Activated CD8-positive, alpha-beta memory T cell treated with anti-CD3 and anti-CD28 coated beads for 48 hours (primary cell): ENCODE measurements at places on chromosomes 2 and 18.
A peak's percentile ranks its signal among the peaks of the same experiment; 100 is the strongest.

DNA sequence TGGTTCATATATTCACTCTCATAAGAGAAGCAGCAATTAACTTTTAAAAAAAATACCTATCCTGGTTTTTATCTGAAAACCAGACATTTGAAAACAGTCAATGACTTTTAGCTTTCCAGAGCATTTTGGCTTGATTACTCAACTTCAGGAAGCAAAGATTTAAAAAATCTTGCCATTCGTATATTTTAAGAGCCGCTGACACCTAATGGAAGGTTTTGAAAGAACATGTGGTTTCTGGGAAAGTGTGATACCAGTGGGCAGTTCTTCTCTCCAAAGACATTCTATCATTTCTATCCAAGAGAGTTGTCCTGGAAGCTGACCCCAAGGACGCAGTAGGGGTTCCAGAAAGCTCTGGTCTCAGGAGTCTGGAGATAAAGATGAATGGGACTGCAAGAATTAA is 234.7 kb downstream of the TTC32 start:
- no peak for DNase-seq

GRCh38 chr2:128973566-128973965 is 654.9 kb upstream of the HS6ST1 start:
- no peak for DNase-seq

DNA sequence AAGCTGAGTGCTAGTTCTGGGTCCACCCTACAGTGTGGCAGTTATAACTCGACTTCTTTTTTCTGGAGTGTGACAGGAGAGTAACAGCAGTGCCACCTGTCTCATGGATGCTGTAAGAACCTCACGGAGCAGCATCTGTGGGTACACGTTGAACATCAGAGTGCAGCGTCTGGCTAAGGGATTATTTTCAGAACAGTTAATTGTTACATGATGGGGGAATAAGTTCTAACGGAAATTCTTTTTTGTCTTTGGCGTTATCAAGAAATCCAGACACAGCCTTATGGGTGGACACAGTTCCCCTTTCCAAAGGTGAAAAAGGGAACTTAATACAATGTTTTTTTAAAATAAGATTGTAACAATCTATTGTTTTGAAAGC is 28.3 kb upstream of the TOGARAM2 start:
- no peak for DNase-seq

DNA sequence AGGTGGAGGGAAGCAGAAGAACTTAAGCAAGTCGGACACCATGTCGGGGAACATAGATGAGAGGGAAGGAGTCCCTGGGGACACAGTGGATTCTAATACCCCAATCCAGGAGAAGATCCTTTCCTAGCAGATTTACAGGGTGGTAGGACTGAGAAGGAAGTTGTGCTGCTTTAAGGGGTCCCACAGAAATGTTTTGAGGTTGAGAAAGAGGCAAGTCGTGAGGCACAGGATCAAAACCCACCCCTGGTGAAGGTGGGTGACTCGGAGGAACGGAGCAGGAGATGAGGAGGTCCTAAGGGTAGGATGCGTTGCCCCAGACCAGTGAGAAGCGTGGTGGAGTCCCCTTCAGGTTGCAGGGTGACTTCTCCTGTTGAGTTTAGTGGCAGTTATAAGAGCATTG is 32.7 kb downstream of the DCDC2C start:
- no peak for DNase-seq

- no peak for DNase-seq
Measured at GRCh38 chr18:76530846-76531245, 35.8 kb upstream of the ZNF516 start.

DNA sequence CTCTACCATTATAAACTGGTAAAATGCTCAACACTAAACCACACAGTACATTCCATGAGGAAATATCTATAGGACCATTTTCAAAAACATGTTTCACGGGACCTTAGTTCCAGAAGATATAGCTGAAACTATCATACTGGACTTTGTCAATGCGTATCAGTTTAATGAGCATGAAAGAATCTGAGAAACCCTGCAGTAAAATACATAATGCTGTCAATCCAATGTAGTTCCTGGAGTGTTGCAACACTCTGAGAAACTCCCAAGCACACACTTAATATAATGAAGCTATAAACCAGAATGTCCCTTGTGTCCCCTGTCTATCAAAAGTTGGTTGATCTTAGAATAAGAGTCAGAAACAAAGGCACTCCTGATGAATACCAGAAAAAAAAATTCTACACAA is 16.2 kb downstream of the IWS1 start:
- DNase-seq = no peak

- DNase-seq = no peak
Measured at GRCh38 chr2:2389215-2389614, 58.1 kb upstream of the MYT1L start.

DNA sequence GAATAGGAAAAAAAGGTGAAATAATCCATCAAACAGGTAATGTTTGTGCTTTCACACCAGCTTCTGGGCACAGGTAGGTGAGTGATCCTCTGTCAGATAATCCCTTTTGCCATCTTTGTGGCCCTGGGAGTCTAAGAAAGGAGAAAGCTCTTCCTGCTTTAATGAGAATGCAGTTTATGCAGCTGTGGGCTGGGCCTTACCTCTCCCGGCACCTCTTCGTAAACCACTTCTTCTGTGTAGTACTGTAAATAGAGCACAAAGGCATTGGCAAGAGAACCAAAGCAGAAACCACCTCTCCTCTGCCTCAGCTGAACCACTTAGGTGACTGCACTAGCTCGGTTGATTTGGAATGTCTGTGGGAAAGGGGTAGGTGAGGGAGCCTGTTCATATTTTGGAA is 4.9 kb downstream of the NEB start:
- DNase-seq = no peak

DNA sequence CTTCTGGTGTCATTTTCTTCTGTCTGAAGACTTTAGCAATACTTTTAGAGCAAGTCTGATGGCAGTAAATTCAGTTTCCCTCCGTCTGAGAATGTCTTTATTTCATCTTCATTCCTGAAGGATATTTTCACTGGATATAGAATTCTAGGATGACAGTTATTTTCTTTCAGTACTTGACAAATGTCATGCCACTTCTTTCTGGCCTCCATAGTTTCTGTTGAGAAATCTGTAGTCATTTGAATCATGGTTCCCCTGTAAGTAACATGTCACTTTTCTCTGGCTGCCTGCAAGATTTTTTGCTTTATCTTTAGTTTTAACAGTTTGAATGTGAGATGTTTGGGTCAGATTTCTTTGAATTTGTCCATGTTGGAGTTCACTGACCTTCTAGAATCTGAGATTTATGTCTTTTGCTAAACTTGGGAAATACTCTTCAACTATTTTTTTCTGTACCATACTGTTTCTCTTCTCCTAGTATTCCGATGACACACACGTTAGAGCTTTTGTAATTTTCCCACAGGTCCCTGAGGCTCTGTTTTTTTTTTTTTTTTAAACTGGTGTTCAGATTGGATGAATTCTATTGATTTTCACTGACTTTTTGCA is 30.2 kb downstream of the RMND5A start:
- DNase-seq = no peak

DNA sequence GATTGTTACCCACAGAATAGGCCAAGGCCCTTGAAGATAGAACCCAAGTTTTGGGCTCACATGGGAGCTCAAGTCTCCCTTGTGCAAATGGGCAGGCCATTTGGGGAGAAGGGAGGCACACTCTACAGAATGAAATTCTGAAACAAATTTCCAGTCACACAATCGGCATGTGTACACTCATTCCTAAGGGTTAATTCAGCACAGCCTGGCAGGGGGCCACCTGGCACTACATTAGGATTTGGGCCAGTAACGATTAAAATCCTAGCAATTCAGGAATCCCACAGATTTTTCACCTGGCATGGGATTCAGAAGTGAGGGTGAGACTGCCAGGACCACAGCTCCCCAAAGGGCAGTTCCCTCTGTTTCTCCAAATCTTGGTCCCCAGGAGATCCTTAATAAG is 46.4 kb downstream of the BMP10 start:
- DNase-seq = no peak

- no peak for DNase-seq
Measured at GRCh38 chr2:168272225-168272624, 24.8 kb upstream of the STK39 start.

- DNase-seq = no peak
Measured at GRCh38 chr2:147739508-147739907, 105.3 kb upstream of the ACVR2A start.

- DNase-seq = no peak
Measured at GRCh38 chr18:10424585-10425307, 29.7 kb upstream of the APCDD1 start.

DNA sequence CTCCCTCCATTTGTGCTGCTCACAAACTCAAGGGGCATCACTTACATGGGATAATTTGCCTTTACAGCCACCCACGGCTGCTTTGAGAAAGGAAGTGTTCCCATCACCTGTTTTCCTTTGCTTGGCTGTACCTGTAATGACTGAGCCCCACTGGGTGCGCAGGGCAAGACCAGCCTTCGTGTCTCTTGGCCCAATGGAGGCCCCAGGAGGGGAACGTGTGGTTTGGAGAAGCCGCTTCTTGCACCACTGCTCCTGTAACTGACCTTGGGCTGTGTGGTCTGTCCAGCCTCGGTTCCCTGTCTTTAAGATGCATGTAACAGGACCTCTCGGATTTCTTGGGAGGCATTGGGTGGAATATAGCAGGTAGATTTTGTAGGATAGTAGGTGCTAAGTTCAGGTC is 41.1 kb downstream of the LDLRAD4 start:
- no peak for DNase-seq

DNA sequence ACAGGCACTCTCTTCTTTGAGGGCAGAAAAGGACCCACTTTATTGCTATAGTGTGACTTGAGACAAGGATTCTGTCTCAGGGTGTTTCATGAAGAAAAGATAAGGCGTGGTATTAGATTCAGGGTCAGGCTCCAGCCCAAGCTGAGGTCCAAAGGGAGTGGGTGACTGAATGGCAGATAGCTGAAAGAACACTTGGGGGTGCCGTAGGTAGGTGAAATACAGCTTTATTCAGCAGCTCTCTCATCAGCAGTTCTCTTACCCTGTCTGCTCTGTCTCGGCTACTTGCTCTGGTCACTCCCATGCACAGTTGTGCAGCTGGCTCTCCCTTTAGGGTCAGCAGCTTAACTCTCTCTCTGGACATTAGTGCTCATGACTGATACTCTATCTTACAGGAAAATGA is 379.9 kb downstream of the LPIN1 start:
- DNase-seq = no peak

DNA sequence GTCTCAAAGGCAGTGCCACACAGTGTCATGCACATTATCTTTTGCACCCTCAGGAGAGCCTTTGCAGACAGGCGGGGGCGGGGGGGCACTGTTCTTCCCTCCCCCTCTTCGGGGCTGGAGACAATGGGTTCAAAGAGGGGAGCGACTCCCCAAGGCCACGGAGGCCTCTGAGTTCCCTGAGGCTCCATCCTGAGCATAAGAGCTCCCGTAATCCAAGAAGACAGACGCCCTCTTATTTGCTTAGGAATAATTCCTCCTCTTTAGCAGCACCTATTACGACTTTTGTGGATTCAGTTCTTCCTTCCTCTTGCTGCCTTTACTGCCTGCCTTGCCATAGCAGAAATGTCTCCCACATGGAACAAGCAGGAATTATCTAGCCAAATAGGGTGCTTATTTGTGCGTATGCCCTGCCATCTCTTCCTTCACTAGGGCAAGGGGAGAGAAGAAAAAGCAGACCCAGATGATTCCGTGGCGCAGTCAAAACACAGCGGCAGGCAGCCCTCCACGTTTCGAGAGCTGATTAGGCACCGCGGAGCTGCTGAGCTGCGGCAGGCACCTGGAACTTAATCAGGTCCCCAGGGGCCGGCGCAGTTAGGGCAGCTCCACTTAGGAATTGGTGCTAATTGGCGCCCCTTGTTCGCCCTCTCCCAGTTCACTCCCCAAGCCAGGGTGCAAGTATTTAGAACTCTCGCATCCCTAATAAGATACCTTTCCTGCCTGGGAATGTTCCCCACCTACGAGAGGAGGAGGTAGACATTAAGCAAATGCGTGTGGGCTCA is 233.4 kb upstream of the MYT1L start:
- DNase-seq = no peak

- no peak for DNase-seq
Measured at GRCh38 chr2:121735518-121736074, 1.1 kb downstream of the NIFK start.

GRCh38 chr18:12362473-12363174 is 14.4 kb downstream of the AFG3L2 start:
- DNase-seq = no peak

DNA sequence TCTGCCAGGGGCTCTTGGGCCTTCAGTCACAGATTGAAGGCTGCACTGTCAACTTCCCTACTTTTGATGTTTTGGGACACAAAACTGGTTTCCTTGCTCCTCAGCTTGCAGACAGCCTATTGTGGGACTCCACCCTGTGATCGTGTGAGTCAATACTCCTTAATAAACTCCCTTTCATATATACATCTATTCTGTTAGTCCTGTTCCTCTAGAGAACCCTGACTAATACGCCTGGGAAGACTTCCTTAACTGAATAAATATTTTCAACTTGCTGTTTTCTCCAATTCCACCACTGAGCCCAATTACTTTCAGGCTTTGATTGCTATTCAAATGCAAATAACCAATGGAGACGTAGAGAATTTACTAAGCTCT is 61.4 kb upstream of the CCDC195 start:
- no peak for DNase-seq

GRCh38 chr2:158094487-158095092 is 7.1 kb upstream of the UPP2 start:
- no peak for DNase-seq

DNA sequence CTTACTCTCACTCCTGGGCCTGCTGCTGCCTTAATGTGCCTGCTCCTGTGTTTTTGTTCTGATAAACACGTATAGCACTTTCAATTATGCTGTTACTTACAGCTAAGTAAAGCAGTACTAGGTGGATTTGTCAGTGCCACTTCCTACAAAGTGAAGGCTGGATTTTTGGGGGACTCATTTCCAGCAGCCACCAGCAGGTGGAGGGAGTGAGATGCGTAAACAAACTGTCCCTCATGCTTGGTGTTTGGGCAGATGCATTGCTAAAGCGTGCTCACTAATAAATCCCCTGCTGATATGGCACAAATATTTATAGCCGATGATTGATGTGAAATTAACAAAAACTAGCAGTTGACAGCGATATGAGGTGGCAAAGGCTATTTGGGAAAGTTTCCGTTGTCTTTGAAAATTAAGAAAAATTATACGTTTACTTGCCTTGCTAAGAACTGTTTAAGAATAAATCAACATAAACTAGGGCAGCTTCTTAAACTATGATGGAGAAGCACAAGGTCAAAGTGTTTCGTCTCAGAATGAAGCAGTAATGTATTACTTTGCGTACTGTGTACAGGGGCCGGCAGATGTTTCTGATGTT is 101.7 kb downstream of the AGAP1 start:
- peak; percentile 6 for DNase-seq

- no peak for DNase-seq
Measured at GRCh38 chr2:31200972-31201371, 16.3 kb downstream of the CAPN14 start.

GRCh38 chr18:74989134-74989533 is 219.8 kb downstream of the PTGR3 start:
- DNase-seq = no peak

DNA sequence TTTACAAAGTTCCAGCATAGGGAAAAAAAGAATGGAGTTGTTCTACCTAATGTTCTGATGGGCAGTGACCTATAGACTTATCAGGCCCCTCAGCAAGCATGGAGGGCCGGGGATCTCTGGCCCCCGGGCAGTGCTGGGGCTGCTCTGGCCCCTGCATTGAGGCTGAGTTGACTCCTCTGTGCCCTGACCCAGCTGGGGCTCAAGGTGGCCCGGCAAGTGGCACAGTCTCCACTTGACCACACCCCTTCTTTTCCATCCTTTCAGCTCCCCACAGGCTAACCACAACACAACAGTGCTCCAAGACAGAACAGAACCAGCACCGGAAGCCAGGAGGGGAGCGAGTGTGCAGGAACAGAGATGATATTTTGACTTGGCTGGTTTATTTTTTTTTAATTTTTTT is 19.9 kb downstream of the TOGARAM2 start:
- no peak for DNase-seq

GRCh38 chr2:33344230-33344629 is 132.2 kb upstream of the RASGRP3 start:
- DNase-seq = no peak
